M059J (cell line): ENCODE measurements at places on chromosomes 1 and 21. TPM values are rescaled to one million over a fixed set of nuclear protein-coding genes. Genes with fewer than 3 reads are reported as not detected.
A peak's percentile ranks its signal among the peaks of the same experiment; 100 is the strongest.

Gene DCDC2B
- not detected in 2 replicates for total RNA-seq

DNA sequence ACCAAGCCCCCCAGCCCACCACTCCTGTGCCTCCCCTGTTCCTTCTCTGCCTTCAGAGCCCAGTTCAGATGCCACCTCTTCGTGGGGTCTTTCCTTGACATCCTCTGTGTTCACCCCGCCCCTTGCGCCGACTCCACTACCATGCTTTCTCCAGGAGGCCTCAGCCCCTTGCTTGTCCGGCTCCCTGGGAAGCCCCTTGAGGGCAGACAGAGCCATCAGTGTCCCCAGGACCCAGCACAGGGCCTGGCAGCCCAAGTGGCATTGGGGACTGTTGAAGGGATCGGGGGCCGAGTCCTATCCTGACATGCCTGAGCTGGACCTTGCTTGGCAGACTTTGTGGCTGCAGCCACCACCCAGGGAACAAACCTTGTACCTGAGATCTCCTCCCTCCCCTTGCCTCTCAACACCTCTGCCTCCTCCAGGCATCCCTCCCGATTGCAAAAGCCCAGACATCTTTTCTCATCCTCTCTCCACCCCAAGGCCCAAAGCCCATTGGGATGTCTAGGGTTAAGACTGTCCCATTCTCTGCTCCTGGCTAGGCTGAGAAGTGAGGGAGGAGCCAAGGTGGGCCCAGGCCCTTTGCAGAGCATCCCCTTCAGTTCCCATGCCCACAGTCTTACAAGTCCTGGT is 3.4 kb downstream of the CLDN19 start:
- no peak for DNase-seq

DNA sequence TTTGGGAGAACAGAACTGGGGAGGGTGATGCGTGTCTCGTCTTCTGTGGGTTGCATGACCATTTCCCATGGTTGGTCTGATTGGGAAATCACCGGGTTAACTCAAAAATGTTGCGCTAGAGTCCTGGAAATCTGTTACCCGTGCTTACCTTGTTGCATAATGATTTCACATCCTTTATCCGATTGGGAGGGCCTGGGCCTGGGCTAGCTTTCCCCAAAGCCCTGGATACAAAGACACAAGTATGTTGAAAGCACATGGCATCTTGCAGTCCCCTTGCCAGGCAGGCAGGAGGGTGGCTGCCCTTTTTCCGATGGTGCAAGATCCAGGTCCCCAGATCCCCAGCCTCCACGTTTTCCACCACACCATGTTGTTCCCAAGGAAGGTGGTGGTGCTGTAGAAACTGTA is 582 bp downstream of the TRPM2 start:
- DNase-seq = no peak

Gene SYT11
- 12.0 and 15.8 TPM in 2 replicates for total RNA-seq

GRCh38 chr1:1116701-1117468 is 996 bp upstream of the C1orf159 start:
- peak; percentile 24 for DNase-seq

Gene NPHS2
- not detected in 2 replicates for total RNA-seq

GRCh38 chr1:22747021-22747734 is 36.5 kb downstream of the EPHB2 start:
- peak; percentile 96 for DNase-seq

Gene ZFP69B
- 2.2 and 2.5 TPM in 2 replicates for total RNA-seq

Gene RBM11
- total RNA-seq = 0.20 TPM in 1 of 2 replicates, not detected in the other
